ENCODE measurements at places on chromosomes 2 and 18.

DNA sequence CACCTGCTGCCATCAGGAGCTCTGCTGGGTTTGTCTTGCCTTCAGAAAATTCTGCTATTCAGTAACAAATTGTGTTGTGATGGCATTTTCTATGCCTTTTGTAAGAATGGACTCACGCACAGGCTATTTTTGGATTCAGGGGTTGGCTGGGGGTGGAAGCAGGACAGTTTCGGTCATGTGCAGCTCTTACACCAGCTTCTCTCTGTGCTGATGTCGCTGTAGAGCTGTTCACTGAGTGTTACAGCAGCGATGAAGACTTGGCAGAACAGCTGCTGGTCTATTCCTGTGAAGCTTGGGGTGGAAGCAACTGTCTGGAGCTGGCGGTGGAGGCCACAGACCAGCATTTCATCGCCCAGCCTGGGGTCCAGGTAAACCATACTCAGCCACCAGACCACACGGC is 49.2 kb downstream of the TRPM8 start:
- DNase-seq, result no peak

DNA sequence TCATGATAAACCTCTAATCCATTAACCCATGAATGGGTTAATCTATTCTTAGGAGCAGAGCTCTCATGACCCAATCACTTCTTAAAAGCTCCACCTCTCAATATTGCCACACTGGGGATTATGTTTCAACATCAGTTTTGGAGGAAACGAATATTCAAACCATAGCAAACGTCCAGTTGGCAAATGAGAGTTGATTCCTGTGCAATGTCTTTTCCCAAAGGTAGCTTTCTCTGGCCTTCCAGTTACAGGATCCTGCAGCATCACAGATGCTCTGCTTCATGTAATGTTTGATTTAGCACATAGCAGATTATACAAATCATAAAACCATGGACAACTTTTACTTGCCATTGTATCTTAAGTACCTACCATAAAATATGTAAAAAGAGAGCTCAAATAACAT is 481.0 kb downstream of the TNS1 start:
- no peak for DNase-seq

DNA sequence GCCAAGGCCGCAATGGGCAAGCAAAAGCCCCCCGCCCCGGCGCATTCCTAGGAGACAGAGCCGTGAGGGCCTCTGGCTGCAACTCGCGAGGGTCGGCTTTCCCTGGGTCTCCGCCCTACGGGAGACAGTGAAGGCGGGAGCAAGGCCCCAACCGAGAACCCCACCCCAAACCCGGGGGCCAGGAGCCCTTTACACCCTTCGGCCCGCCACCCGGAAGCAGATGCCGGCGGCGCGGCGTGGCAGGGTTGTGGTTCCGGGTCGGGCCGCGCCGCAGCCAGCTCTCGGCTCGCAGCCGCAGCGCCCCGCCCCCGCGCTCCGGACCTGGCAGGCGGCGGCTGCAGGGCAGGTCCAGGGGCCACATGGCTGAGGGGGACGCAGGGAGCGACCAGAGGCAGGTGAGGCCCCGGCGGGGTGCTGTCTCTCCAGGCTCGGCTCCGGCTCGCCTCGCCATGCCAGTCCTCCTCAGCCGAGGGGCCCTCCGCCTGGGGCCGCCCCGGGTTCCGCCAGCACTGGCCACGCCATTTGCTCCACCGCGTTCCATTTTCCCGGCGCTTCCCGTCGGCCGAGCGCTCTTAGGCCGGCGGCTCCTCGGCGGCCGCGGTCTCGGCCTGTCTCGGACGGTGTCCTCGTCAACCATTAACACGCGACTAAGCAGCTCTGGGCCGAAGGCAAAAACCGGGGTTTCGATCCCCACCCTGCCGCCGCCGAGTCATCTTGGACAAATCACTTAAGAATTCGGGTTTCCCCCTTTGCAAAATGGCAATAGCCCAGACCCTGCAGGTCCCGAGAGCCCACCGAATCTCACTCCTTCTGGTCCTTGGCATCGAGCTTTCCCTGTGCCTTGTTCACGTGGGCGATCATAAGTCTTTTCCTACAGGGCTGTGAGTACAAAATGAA is at the start of gene IMPACT:
Gene IMPACT (plus strand): TSS at position 273 of the 897 bp plus-strand sequence. CDS start 87 bp downstream, at position 360.
- no peak for DNase-seq

GRCh38 chr2:159562248-159562647 is 54.1 kb downstream of the BAZ2B start:
- no peak for DNase-seq

DNA sequence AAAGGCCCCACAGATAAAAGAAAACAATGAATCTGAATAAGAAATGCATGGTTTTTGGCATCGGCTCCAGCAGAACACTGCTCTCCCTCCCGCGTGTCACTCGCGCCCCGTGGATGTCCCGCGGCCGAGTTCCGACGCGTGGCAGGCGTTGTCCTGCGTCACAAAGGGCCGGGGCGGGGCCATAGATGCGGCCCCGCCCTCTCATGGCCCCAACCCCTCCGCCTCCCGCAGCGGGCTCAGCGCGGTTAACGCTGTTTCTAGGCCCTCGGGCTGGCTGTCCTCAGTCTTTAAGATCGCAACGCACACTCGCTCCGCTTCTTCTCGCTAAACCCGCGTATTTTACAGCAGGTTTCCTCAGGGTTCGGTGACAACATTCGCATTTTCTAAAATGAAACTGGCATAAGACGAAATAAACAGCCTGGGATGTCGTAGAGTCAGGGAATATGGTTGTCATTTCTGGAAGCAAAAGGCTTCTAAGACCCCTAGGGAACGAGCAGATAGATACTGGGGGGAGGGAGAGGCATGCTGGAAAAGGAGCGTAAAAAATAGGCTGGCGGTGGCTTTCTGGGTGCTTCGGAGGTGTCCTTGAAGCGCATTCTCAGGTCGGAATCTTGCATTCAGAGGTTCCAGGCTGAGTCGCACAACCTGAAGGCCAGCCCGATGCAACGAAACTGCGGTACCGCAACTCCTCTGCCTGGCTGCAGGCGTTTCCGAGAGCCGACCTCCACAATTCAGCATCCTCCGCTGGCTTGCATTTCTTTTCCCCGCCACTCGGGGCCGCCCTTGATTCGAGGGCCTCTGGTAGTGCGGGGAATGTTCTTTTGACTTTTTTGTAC is at the start of gene FKBP7:
Gene FKBP7 (minus strand): TSS at position 162 of the 836 bp plus-strand sequence. CDS start 101 bp downstream, at position 61.
- DNase-seq, result peak; percentile 57

GRCh38 chr2:154489266-154489858 is 209.1 kb upstream of the KCNJ3 start:
- no peak for DNase-seq

DNA sequence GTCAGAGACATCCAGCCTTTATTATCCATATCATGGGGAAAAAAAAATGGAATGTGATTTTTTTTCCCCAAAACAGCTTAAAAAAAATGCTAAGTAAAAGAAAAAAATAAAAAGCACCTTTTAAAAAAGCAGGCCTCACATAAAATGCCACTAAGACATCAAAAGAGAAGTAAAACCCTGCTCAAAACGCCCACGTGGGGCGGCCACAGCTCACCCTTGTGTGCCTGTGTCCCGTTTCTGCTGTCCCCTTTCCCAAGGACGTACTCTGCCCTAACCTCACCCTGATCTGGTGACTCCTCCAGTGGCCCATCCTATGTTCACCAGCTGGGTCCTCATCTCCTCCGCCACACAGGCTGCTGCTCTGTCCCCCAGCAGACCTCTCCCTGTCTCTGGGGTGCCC is 125.4 kb downstream of the NEDD4L start:
- no peak for DNase-seq

GRCh38 chr2:144452989-144453336 is 67.0 kb downstream of the ZEB2 start:
- DNase-seq, result no peak

GRCh38 chr2:21676041-21676440 is 552.3 kb downstream of the TDRD15 start:
- no peak for DNase-seq

GRCh38 chr2:100205174-100205573 is 62.8 kb upstream of the AFF3 start:
- DNase-seq, result no peak

- no peak for DNase-seq
These were observed 147.2 kb upstream of the NFATC1 start for GRCh38 chr18:79248495-79249060.

- no peak for DNase-seq
These were observed 87.7 kb upstream of the LYPD1 start for GRCh38 chr2:132757676-132758075.

- no peak for DNase-seq
These were observed 1.8 kb upstream of the RAB31 start for GRCh38 chr18:9706081-9706935.

GRCh38 chr2:85410584-85411404 is 628 bp upstream of the CAPG start:
- DNase-seq, result no peak

DNA sequence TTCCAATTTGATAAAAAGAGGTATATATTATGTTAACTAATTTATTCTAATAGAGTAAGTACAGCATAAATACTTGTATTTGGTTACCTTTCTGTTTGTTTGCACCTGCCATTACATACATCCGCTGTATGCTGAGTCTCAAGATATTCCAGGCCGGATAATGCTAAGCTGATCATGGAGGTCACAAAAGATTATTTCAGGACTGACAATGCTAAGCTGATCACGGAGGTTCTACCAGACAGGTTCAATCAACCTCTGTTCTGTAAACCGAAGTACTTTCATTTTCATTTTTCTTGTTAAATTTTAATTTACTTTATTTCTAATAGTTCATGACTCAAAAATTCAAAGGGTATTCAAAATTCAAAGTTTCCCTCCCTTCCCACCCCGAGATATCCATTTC is 31.1 kb downstream of the PNO1 start:
- DNase-seq, result no peak

DNA sequence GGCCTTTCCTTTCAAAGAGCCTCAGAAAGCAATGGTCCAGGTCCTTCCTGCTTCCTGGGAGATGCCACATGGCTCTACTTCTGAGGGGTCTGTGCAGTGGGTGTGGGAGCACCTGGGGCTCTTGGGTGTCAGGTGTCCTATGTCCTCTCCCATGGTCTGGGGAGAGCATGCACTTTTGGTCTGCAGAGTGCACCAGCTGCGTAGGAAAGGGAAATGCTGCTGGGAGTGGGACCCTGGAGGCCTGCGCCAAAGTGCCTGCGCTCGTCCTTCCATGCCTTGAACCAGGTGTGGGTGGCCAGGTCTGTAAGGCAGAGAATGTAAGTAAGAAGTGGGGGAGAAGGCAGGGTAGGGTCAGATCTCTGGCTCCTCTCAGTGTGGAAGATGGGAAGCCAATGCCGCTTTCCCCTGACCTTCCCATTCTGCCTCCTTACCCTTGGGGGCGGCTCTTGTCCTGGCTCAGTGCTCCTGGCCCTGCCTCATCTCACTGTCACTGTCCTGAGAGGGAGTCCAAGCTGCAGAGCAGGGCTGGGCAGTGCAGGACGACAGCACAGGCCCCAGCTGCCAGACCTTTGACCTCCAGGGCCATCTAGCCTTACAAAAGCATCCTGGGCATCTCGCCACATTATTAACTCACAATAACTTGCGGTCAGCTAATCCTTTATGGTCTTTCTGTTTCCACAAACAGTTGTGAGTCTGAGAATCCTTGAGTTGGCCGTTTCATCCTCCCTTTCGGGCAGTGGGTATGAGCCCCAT is 6.6 kb upstream of the PROM2 start:
- no peak for DNase-seq

DNA sequence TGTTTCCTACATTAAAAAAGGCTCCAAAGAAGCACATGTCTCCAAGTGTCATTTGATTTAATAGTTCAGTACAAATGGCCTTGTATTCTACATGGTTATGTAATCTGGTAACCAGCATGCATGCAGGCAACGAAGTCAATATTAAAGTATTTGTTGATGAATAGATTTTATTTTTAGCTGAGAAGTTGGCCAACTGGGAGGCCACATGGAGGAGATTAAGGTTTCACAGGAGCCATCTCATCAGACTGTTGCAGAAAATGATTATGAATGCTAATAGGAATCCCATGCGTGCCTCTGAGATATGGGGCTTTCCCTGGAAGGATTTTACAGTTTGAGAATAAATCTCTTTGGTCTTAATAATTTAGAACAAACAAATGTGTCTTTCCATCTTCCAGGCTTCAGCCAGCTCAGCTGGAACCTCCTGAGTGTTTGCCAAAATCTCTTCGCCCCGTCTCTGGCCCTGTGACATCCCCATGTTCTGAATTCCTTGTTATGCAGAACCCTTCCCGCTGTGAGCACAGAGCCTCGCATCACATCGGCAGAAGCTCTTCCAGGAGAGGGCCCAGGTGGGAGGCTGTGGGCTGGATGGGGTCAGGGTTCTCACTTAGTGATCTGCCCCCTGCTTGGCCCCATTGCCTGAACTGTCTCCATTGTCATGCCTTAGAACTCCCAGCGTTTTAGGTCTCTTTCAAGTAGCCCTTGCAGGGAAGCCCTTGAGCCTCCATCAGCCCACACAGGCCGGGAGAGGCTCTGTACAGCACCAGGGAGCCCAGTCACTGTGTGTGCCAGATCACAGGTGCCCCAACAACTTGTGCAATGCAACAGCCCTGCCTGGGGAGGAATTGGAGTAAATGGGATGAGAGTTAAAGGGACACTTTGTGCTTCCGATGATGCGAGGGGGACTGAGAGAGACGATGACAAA is 190.5 kb upstream of the TWIST2 start:
- DNase-seq, result no peak

DNA sequence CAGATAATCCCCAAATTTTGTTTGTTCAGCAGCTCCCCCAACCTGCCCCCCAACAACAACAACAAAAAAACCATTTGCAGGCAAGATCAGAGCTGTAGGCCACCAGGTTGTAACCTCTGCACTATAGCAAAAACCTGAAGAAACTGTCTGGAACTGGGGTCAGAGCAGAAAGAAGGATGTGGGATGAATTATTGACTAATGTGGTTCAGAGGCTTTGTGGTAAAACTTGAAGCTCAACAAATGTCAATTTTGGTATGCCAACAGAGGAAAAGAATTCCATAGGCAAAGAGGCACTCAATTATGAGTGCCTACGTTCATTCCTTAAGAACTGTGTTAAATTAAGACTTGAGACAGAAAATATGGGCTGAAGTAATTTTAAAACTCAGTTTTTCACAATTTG is 255.1 kb downstream of the STK39 start:
- no peak for DNase-seq

DNA sequence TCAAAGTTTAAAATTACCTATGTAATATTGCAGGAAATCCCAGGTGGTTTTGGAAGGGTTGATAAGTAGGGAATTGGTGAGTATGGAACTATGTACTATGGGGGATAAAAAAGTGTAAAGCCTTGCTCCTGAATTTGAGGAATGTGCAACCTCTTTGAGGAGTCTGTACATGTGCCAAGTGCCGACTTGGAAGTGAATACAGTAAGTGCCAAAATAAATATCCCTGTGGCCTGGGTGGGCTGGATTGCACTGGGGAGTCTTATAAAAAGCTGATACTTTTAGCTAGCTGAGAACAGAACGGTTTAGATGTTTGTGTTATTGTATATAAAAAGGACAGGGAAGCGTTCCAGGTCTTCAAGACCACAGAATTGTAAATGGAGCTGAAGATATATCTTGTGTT is 317.1 kb upstream of the LRRTM1 start:
- DNase-seq, result no peak

DNA sequence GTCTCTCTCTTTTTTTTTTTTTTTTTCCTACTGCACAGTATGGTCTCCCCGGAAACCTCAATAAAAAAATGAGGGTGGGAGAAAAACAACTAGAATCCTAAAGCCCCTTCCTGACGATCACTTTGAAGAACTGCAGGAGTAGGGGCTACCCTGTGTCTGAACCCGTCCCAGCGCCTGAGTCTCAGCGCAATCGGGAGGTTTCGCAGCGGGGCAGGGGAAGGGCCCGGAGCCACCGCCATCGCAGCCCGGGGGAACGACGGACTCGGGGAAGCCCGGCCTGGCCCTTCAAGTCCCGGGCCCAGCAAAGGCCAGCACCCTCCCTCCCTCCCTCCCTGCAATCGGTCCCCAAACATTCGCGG is 411 bp downstream of the NARS1 start:
- DNase-seq, result no peak

- DNase-seq, result no peak
These were observed 16.5 kb downstream of the SDC1 start for GRCh38 chr2:20208476-20208859.

- no peak for DNase-seq
These were observed 373.1 kb upstream of the SYT4 start for GRCh38 chr18:43650426-43650825.

All from amygdala (tissue), 56 donors.